ENCODE measurements at places on chromosomes 1 and 21. TPM values are rescaled to one million over a fixed set of nuclear protein-coding genes. Genes with fewer than 3 reads are reported as not detected.

RPS6KA1 gene
- total RNA-seq: 108 TPM

- DNase-seq: no peak
Measured at GRCh38 chr1:95876276-95876675, 642.3 kb downstream of the RWDD3 start.

DNA sequence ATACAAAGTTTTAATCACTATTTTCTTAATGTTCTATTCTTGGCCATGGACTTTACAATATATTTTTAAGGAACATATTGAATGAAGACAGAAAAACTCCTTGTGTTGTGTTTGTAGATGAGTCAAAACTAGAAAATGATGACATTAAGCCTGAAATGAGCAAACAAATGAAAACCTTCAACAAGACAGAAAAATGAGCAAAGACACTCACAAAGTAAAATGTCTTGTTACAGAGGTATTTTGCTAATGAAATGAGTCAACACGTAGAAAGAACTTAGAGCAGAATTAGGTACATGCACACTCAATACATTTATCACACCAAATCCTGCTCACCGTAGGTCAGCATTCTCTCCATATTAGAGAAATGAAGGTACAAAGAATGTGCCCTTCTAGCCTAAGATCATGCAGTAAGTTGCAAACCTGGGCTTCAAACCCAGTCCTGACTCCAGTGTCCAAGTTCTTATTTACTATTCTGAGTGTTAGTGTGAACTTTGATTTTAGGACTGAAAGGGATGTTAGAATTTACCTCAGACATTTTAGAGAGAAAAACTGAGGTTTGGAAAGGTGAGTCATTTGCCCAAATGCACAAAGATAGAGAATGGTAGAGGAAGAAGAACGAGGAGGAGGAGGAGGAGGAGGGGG is 133.9 kb upstream of the SGIP1 start:
- no peak for DNase-seq

- DNase-seq: no peak
Measured at GRCh38 chr1:221101807-221102605, 222.8 kb downstream of the HLX start.

PTPRU gene
- not detected for total RNA-seq

DNA sequence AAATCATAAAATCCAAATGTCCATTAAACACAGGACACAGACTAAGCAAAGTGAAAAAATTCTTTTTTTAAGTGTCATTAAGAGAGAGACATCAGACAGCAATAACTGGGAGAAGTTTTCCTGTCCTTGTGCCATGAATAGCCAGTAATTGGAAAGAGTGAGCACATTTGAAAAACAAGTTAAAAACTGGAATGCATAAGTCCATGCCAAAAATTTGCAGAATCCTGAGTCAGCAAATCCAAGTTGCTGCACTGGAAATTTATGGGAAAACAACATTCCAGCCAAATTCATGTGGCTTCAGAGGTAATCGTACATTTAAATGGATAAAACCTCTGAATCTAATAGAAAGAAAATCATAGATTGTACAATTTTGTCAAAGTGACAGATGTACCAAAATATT is 291.4 kb downstream of the LRRC40 start:
- DNase-seq: no peak

GRCh38 chr1:56397811-56398231 is 181.5 kb downstream of the PLPP3 start:
- DNase-seq: no peak

DNA sequence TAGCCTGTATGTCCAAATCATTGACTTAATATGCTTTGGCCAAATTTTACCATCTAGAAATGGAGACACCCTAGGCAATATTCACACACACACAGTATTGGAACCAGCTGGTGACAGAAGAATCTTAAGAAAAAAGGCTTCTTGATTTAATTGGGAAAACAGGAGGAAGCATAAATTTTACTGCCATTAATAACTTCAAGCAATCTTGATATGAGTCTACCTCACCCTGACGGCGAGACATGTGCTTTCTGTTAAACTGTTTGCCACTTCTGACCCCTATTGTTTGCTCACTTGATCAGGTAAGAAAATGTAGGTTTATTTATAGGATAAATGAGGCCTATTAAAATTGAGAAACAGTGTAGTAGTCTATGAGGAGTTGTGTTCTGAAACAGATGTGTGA is 73.2 kb downstream of the KIFAP3 start:
- no peak for DNase-seq

DNA sequence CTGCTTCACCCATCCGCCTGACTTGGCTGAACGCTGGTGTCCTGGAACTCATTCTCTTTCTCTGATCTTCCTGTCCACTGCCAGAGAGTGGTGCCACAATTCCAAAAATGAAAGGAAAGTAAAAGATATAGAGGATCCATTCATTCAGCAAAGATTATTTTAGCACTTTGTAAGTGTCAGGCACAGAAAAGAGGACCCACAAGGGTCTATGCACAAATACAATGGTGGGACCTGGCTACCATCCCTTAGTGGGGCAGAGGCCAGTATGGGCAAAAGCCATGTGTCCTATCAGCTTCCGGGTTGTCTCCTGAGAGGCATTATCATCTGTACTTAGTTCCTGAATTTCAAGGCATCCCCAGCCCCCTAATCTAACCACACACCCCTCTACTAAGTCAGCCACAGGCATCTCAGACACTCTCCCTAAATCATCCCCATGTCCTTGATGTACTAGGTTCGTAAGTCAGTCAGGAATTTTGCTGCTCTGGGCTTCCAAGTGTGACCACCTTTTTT is 19.0 kb downstream of the SSR2 start:
- no peak for DNase-seq

DNA sequence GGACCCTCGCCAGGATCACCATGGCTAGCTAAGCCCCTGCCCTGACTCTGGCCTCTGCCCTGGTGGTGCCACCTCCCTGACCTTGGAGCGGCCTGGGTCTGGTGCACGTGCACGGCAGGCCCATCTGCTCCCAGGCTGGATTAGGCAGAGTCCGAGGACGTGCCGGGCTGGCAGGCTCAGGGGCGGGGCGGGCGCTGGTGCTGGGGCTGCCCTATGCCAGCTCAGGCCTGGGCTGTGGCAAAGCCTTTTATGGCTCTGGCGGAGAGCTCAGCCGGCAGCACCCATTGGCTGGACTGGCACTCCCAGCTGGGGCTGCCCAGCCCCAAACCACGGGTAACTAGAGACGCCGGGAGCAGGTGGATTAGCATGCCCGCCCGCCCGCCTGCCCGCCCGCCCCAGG is 17.1 kb upstream of the EDN2 start:
- DNase-seq: no peak

DNA sequence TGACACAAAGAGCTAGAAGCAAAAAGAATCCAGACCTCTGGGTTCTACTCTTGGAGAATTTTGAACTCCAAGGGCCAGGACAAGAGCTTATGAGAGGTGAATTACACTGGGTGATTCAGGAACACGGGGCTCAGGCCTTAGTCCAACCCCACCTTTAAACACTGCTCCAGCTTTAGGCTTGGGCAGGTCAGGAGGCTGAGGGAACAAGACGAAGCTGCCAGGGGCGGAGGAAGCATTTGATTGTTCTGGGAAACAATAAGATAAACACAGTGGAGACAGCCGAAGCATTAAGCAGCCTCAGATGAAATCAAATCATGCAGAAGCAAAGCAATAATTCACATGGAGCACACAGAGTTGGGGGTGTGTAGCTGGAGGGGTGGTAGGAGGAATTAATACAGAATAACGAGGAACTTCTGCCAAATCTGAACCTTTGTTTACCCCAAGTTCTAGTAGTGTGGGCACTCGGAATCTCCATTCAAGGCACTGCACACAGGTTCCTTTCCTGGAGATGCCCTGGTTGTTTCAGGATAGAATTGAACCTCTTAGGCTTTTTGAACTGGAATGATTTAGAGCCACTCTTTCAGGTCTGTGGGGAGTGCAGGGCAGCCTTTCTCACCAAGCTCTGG is 93.2 kb downstream of the PLXNA2 start:
- DNase-seq: no peak
